ENCODE measurements at places on chromosomes 3 and 15.

- DNase-seq = no peak
Observed at GRCh38 chr15:69417581-69417980, 3.4 kb downstream of the KIF23 start.

GRCh38 chr3:45796902-45797637 is 734 bp upstream of the SLC6A20 start:
- DNase-seq = no peak

DNA sequence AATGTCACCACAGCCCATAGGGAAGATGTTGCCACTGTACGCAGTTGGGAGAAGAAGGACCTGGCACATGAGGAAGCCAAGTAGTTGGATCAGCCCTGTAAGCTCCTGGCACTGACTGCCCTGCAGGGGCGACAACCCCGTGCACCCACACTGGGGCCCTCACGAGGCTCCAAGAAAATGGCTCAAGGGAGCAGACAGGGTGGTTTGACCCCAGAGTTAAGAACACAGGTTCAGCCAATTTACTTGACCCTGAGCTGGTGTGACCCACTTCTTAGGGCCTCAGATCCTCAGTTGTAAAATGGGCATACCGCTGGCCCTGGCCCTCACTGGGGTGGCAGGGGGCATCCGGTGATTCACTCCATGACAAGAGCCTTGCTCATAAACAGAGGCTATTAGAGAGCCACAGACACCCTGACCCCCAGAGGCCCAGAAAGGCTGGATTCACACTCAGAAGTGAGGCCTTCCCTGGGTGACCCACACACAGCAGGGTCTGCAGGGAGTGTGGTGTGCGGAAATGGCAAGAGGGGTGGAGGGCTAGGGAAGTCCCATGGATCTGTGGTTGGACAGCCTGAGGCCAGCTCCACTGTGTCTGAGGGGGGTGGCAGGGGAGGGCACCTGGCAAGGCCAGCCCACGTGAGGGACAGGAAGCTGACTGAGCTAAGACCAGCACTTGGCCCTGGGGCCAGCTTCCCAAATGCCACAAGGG is 1.7 kb upstream of the HHATL start:
- DNase-seq = no peak

GRCh38 chr15:47390208-47390765 is 327.0 kb upstream of the SEMA6D start:
- no peak for DNase-seq

- DNase-seq = no peak
Observed at GRCh38 chr3:61111825-61112224, 139.4 kb downstream of the FHIT start.

DNA sequence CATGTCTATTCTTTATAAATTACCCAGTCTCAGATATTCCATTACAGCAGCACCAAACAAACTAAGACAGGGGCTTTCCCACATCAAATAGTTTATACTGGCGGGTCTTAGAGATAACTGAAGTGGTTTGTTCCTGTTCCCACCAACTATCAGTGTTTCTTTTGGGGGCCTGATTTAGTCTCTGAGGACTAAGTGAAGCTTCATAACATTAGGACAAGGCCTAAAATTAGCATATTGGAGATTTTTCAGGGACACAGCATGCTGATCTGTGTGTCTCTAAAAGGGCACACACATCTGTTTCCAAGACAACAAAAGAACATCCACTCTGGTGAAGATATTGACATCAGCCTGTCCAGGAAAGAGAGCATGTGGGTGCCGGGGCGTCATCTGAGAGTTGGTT is 72.6 kb upstream of the SEMA6D start:
- DNase-seq = no peak

DNA sequence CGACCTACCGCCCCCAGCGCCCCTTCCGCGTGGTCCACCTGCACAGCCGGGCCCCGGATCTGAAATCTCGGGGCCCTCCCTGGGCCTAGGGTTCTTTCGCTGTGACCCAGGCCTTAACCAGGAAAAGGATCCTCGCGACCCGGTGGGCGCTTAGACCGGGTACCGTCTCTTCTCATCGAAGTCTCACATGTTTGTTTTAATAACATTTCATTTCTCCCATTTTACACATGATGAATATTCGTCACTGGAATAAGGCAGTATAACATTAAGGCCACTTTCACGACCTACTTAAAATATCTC is 277 bp upstream of the DALRD3 start:
- DNase-seq = no peak

Measured in astrocyte of the cerebellum (primary cell).